GM23248 (cell line): ENCODE measurements at places on chromosomes 7 and 10. TPM values are rescaled to one million over a fixed set of nuclear protein-coding genes. Genes with fewer than 3 reads are reported as not detected.

GRCh38 chr7:75623390-75624133 lies 115.2 kb downstream of the HIP1 start:
- peak; percentile 14 for DNase-seq

GRCh38 chr10:110615057-110615747 lies 28.9 kb upstream of the RBM20 start:
- peak; percentile 48 for DNase-seq

DNA sequence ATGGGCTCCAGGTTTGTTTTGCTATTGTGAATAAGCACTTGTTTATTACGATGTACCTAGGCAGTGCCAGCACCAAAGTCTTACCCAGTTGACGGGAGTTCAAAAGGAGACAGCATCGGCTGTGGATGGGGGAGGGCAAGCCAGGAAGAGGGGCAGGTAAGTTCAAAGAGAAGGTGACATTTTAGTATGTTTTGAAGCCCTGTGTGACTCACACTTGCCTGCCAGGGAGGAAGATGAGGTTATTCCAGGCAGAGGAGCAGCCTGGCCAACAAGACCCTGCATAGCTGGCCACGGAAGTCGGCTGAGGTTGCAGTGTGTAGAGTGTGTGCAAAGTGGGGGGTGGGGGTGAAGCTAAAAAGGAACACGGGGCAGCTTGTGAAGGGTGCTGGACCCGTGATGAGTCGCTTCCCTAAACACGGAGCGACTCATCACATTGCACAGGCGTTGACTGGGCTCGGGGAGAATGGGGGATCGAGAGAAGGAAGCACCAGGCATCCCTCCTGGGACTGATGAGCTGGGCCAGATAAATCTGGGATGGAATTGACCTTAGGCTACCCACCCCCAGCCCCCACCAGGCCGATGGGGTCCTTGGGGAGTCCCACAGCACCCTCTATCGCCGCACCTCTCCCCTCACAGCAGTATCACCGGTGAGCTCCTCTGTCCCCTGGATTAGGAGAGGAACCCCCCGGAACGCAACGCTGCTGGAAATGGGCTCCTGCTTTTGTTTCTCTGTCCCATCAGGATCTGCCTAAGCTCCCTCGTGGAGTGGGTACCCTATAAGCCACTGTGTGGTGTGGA lies 97.9 kb upstream of the IKZF1 start:
- peak; percentile 8 for DNase-seq

DNA sequence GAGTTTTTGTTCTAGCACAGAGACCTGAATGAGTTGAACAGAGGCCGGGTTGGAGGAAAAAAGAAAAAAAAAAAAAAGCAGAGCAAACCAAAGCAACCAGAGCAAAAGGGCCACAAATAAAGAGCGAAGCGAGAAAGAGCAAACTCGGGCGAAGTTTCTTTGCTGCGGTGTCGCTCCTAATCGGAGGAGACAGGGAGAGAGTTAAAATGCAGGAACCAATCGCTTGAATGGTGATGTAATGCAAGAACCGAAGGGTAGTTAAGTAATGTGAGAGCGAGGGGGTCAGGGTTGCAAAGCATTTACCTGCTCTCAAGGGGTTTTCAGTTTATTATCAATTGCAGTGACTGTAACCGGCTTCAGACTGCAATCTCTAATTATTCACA lies 271.7 kb downstream of the TRIL start:
- DNase-seq, result peak; percentile 86

GRCh38 chr10:122097935-122098334 lies 109.0 kb downstream of the TACC2 start:
- DNase-seq, result no peak

DNA sequence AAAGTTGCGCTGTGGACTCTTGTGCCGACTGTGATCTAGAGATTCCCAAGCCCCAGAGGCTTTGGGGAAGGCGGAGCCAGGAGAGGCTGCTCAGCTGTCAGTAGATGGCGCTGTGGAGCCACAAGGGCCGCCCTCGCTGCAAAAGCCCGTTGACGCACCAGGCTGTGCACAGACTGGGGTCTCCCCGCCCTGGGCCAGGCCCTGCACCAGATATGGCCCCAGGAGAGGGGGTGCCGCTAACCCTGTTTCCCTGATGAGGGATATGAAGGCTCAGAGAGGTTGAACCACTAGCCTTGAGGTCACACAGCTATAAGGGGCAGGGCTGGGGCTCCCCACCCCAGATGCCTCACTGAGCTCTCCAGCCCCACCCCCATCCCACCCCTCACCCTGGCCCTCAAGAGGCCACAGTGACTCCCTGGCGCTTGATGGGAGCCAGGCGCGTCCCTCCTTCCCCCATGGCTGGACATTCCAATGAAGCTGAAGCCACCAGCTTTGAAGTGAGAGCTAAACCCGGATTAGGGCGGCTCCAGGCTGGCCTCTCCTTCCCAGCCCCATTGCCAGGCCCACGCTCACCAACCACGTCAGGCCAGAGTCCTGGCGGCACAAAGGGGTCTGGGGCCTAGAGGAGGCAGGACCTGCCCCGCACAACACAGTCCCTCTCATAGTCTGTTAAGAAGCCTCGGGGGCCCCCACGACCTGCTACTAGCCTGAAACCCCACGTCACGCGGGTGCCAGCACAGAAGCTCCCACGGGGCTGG lies 26.4 kb downstream of the MYL10 start:
- DNase-seq, result peak; percentile 81

GRCh38 chr10:113316506-113316905 lies 236.3 kb upstream of the HABP2 start:
- no peak for DNase-seq

DNA sequence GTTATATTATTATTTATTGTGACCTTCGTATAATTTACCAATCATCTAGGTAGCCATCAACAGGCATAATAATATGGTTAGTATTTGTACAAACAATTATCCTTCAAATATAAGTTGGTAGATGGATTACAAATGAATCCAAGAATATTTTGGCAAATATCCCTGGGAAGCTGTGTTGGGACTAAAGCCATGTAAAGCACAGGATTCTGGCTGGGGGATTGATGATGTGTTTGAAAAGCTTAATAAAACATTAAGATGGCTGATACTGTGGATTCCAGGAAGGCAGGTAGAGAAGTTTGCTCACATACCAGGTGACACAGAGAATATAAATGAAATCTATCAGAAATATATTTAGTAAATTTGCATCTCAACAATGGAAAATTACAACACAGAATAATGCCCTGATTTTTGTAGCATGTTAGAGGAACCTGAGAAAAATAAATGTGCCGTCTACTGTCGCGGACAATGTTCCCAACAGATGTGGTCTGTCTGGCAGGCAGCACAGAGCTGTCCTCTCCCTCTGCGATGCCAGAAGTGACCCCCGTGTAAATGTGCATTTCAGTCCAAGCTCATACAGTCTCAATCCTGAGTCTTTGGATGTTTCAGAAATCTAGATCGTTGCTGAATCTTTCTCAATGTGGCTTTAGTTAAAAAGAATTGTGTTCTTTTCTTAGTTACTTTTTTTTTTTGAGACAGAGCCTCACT lies 125.0 kb downstream of the TEX36 start:
- DNase-seq, result no peak

DNA sequence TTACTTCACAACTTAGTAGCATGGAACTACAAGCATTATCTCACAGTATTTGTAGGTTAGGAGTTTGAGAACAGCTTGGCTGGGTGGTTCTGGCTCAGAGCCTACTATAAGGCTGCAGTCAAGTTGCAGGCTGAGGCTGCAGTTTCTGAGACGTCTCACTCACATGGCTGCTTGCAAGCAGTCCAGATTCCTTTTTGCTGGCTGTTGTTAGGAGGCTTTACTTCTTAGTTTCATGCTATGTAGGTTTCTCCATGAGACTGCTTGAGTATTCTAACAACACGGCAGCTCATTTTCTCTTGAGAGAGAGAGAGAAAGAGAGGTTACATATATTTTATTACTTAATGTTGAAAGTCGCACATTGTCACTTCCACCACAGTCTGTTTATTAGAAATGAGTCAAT lies 1073.9 kb downstream of the NXPH1 start:
- no peak for DNase-seq

GRCh38 chr7:86937363-86937878 lies 122.0 kb downstream of the ELAPOR2 start:
- peak; percentile 54 for DNase-seq

GRCh38 chr7:19572566-19572965 lies 136.3 kb downstream of the POLR1F start:
- DNase-seq, result no peak

DNA sequence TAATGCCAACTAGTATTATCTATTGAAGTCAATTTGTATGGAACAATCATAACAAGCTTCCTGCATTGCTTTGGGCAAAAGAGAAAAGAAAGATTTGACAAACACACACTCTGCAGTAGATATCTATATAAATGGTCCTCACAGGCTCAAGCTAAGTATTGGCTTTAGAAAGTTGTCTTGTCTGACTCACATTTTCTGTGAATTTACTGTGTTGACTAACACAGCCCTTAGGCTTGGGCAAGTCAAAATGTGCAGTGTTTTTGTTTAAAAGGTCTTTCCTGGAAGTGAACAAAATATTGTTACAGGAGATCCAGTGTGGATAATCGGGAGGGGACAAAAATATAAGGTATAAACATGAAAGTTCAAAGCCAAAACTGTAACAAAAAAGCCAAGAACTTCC lies 194.4 kb downstream of the RELN start:
- peak; percentile 60 for DNase-seq

GRCh38 chr10:78672918-78673317 lies 395.8 kb upstream of the ZMIZ1 start:
- peak; percentile 85 for DNase-seq

GRCh38 chr7:6705959-6706665 lies 635 bp downstream of the ZNF12 start:
- peak; percentile 74 for DNase-seq

The TAC1 gene
- not detected in 2 replicates for polyA plus RNA-seq

The CFAP70 gene
- polyA plus RNA-seq, result 0.61 and 0.65 TPM in 2 replicates

The HOXA5 gene
- polyA plus RNA-seq, result 1.3 and 1.9 TPM in 2 replicates

The MUC3A gene
- not detected in 2 replicates for polyA plus RNA-seq

The TNS3 gene
- 17.2 and 18.6 TPM in 2 replicates for polyA plus RNA-seq

The ALOX5 gene
- 0.22 TPM in 1 of 2 replicates, not detected in the other for polyA plus RNA-seq

The ZNF736 gene
- polyA plus RNA-seq, result 3.1 and 3.3 TPM in 2 replicates

The TMEM273 gene
- polyA plus RNA-seq, result not detected in 2 replicates
